ENCODE measurements at places on chromosomes 11 and 22.

- DNase-seq, result no peak
Observed at GRCh38 chr11:99066618-99067317, 46.0 kb downstream of the CNTN5 start.

DNA sequence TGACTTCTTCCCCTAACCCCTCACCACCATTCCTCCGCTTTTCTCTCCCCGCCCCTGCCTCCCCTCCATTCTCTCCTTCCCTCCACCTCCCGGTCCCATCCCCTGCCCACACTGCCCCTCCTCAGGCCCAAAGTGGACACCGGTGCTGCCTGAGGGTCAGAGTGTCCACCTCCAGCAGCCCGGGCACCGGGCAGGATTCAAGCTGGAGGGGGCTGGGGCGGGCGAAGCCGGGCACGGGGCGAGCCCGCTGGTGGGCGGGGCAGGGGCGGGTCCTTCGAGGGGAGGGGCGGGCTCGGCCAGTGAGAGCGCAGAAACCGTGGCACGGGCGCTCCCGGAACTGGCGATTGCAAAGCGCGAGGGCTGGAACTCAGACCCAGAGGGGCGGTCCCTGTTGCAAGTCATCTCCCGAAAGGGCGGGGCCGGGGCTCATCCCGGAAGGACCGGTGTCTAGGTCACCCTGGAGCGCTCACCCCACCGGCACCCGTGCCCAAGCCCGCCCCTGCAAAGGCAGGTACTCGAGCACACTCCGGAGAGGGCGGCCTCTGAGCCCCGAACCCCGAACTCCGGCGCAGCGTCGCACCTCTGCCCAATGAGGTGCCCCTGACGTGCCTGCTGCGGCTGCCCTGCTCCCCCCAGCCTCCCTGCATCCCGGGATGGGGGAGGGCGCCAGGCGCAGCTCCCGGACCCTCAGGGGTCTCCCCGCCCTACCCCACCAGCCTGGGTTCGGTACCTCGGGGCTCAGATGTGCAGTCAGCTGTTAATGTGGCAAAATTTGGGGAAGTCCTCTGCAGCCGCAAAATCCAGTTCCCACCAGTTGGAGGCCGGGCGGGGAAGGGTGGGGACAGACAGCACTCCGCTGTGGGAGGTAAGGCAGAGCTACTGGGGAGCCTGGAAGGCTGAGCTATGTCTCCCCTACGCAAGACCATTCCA, 16.5 kb upstream of the CDKN1C start:
- DNase-seq, result peak; percentile 95

GRCh38 chr11:47355283-47356128, 3.0 kb upstream of the MYBPC3 start:
- DNase-seq, result peak; percentile 96

DNA sequence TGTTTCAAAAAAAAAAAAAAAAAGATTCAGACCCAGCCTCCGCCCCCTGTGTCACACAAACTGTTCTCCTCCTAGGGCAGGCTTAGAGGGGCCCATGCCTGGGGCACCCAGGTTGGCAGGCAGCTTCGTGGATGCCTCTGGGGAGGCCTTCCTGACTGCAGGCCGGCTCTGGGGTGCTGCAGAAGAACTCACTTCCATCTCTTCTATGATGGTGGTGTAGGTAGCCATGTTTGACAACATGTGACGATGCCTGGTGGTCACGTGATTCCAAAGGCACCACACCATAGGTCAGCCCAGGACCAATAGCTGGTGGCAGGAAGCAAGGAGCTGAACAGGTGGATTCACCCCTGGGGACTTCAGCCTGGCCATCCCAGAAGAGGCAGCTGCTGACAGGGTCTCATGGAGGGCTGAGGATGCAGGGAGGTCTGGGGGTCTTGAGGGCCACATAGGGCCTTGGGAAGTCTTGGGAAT, 24.1 kb upstream of the CELSR1 start:
- DNase-seq, result peak; percentile 6

GRCh38 chr22:39446239-39446721, 10.5 kb upstream of the MGAT3 start:
- no peak for DNase-seq

All from left ventricle myocardium inferior (tissue), 1 donor.